ENCODE measurements at places on chromosomes 7 and 10.
A peak's percentile ranks its signal among the peaks of the same experiment; 100 is the strongest.

GRCh38 chr10:4131407-4132215 is 346.6 kb upstream of the KLF6 start:
- DNase-seq = peak; percentile 94

- no peak for DNase-seq
These were observed 1.4 kb downstream of the CFAP46 start for GRCh38 chr10:132940791-132941465.

GRCh38 chr10:14648005-14648765 is 126.5 kb downstream of the FAM107B start:
- DNase-seq = peak; percentile 5

- no peak for DNase-seq
These were observed 203.0 kb downstream of the CNTNAP2 start for GRCh38 chr7:146319629-146320028.

DNA sequence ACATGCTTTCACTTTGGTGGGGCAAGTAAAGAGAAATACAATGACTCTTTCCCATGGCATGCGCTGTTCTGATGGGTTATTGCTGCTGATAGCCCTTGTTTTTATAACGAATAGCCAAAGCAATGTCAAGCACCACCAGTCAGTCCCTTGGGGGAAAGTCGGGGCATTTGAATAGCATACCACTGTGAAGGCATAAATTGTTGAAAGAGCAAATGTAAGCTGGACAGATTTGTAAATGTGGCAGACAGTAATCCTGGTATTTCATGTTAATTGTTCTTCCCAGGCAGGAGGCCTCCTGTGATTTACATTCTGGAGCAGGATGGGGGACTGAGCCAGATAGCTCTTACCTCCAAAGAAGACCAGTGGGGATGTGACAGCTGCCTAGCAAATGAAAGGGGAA is 293.3 kb downstream of the ADRA2A start:
- no peak for DNase-seq

DNA sequence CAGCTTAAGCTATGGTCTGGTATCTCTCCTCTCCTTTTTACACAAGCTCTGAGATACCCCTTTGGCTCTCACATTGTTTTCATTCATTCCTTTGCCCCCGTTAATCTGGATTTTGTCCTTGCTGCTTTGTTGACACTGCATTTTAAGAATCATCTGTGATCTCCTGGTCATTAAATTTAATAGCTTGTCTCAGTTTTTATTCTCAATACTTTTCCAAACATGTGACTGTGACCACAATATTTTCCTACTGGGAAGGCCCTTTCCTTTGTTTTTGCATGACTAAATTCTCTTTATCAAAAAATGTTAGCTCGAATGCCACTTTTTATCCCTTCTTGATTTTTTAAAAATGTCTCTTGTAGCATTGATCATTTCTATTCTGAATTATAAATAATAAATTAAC is 171.2 kb downstream of the SUGCT start:
- DNase-seq = no peak

- DNase-seq = no peak
These were observed 23.4 kb upstream of the RNF32 start for GRCh38 chr7:156617215-156617614.

DNA sequence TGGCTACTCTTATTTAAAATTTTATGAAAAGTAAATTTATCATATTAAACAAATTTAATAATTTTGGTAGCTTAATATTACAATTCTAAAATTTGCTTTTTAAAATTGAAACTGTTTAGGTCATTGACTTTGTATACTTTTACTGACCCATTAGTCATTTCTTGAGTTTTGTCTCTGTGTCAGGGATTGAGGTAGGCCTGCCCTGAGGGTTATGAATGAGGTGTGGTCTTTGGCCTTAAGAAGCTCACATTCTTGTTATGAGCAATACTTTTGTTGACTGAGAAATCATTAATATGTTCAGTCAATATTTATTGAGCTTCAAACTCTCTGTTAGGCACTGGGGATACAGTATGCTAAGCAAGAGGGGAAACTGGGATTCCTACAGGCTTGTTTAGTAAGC is 47.0 kb upstream of the RPA3 start:
- peak; percentile 29 for DNase-seq

DNA sequence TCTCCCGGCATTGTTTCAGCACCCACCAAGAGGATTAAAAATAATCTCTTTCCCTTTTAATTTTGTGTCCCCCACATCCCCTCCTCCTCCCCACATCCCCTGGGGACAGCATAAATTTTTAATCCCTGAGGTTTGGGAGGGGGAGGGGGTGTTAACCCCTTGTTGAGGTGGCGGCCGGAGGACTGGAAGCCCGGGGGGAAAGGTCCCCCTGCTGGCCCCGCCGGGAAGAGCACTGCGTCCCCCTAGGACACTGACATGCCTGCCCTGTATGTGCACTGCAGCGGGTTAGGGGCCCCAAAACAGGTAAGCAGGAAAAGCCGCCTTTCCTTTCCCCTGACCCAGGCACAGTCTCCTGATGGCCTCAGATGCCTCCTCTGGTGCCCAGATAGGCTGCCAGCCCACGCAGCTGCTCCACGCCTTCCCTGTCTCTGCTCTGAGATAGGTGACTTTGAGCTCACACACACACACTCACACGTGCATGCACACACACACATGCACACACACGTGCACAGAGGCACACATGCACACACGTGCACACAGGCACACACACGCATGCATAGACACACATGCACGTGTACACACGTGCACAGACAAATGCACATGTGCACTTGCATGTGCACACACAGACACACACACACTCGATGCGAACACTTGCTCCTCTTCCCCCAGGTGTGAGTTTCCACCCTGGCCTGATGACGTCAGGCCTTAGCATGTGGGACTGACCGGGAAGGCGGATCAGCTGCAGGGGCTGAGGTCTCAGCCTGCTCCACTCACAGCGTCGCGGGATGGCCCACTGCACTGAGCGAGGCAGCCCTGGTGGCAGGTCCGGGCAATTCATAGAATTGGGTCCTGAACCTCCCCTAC is 12.3 kb downstream of the CNPY1 start:
- peak; percentile 17 for DNase-seq

GRCh38 chr10:116134322-116134721 is 138.7 kb downstream of the GFRA1 start:
- DNase-seq = no peak

GRCh38 chr7:44043902-44044301 is 600 bp upstream of the DBNL start:
- DNase-seq = no peak

- DNase-seq = no peak
These were observed 225.2 kb upstream of the TAC1 start for GRCh38 chr7:97506728-97507127.

- DNase-seq = no peak
These were observed 66.5 kb downstream of the UBE2H start for GRCh38 chr7:129886167-129886817.

DNA sequence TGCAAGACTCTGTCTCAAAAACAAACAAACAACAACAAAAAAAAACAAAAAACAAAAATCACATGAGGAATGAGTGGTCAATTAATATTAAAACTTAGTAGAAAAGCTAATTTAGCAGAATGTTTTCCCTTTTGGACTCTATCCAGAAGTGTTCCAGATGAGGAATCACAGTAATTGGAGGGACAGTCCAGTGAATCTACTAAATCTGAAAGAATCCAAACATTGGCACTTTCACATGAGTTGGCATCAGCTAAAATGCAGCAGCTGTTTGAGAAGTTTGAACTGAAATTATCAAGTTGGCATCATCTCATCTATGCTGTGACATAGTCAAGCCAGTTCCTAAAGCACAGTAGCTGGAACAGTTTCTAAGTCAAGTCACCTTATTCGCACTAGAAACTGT is 367.8 kb downstream of the PPP1R3A start:
- no peak for DNase-seq

DNA sequence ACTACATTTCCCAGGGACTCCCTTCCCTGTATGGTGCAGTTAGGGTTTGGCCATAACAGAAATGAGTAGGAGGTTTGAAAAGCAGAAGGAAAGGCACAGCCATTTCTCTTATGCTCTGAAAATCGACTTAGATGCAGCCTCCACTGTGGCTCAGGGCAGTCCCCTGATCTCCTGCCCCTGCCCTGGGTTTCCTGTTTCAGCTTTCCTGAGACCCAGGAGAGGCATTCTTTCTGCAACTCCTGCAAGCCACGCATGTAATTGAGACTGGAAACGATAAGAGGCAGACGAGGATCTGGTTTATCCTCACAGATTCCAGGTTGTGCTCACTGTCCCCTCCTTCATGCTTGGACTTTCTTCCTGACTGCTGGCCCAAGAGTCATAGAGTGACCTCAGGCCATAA is 461.2 kb upstream of the VSTM2A start:
- DNase-seq = no peak

GRCh38 chr7:36923185-36923584 is 198.9 kb upstream of the AOAH start:
- no peak for DNase-seq

- DNase-seq = no peak
These were observed 16.9 kb downstream of the ZNF92 start for GRCh38 chr7:65390588-65390987.

DNA sequence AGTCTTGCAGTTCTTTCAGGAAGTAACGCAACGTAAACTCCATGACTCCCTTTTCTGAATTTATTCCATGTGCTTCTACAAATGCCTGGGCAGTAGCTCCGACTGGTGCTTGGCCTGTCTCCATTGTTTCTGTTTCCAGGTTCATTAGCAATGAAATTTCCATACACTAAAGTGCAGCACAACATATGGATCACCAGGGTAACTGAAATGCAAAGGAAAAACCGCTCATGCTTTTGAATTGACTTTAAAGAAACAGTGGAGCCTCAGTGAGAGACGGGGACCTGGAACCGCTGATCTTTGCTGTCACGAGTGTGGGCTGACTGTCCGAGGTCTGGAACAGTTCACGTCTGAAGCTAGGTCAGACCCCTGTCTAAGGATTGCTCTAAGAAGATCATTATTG is 126.5 kb upstream of the IGFBP3 start:
- DNase-seq = no peak

GRCh38 chr7:8831376-8831775 is 398.0 kb downstream of the NXPH1 start:
- no peak for DNase-seq

GRCh38 chr7:57769958-57770357 is 320.0 kb downstream of the ZNF716 start:
- DNase-seq = no peak

- no peak for DNase-seq
These were observed 120.3 kb downstream of the NRG3 start for GRCh38 chr10:81995254-81995653.

DNA sequence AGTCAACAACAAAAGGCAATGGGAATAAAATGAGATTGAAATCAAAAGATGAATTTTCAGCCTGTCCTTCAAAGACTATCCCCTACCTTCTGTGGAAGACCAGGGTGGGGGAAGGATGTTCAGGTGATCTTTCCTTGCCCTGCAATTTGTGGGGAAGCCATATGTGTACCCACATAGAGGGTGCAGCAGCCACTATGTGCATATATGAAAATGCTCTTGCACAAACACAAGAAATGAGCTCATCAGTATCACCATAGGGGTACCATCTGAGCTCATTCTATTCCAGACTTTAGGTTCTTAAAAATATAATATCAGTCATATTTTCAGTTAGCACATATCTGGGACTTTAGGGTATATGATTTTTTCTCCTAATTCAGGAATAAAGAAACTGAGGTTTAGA is 17.7 kb downstream of the GIMAP5 start:
- DNase-seq = no peak

GRCh38 chr7:7212612-7213011 is 30.3 kb downstream of the C1GALT1 start:
- DNase-seq = peak; percentile 34

All from HCEC 1CT (cell line).